ENCODE measurements at places on chromosomes 7 and 10. TPM values are rescaled to one million over a fixed set of nuclear protein-coding genes. Genes with fewer than 3 reads are reported as not detected.

The LOXL4 gene
- total RNA-seq = not detected

The CALHM3 gene
- total RNA-seq = not detected

The CRHR2 gene
- total RNA-seq = not detected

The UTF1 gene
- total RNA-seq = 0.19 TPM

The PALD1 gene
- total RNA-seq = 2.1 TPM

The LCOR gene
- 20.5 TPM for total RNA-seq

The DDC gene
- total RNA-seq = 0.35 TPM

- DNase-seq = no peak
Observed at GRCh38 chr7:38465956-38466355, 165.2 kb downstream of the AMPH start.

DNA sequence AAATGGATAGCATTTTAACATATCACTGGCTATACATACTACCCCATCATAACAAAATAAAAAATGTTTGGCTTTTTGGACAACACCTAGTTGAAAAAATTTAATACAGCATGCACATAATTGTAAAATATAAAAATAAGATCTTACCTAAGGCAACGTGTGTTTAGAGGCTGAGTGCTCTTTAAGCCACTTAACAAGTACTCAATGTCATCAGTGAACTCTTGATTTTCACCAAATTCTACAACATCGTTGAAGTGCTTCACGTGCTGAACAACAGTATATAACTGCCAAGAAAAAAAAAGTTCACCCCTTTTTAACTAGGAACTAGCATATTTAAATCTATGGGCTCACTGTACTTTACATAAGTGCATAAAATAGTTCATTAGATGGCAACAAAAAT is 49.5 kb downstream of the WAPL start:
- DNase-seq = no peak

GRCh38 chr10:69004821-69005220 is 16.2 kb downstream of the KIFBP start:
- DNase-seq = peak; percentile 66

- no peak for DNase-seq
Observed at GRCh38 chr7:52184006-52184703, 851.3 kb upstream of the POM121L12 start.

DNA sequence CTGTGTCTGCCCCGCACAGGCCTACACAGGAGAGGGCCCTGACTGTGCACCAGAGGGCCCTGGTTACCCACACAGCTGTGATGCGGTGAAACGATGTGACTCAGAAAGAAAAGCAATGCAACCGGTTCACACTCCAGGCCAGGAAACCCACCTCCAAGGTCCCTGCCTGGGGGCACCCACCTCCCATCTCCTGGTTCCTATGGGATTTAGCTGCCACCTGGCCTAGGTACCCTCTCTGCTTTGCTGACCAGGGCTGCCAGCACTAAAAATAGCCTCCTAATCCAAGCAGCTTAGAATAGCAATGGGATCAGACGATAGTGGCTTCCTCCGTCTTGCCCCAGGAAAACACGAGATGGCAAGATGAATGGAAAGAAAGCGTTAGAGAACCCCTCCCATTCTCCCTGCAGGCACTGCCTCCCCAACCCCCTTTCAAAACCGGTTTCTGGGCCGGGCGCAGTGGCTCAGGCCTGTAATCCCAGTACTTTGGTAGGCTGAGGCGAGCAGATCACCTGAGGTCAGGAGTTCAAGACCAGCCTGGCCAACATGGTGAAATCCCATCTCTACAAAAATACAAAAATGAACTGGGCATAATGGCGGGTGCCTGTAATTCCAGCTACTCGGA is 12.4 kb downstream of the RBP3 start:
- DNase-seq = no peak

DNA sequence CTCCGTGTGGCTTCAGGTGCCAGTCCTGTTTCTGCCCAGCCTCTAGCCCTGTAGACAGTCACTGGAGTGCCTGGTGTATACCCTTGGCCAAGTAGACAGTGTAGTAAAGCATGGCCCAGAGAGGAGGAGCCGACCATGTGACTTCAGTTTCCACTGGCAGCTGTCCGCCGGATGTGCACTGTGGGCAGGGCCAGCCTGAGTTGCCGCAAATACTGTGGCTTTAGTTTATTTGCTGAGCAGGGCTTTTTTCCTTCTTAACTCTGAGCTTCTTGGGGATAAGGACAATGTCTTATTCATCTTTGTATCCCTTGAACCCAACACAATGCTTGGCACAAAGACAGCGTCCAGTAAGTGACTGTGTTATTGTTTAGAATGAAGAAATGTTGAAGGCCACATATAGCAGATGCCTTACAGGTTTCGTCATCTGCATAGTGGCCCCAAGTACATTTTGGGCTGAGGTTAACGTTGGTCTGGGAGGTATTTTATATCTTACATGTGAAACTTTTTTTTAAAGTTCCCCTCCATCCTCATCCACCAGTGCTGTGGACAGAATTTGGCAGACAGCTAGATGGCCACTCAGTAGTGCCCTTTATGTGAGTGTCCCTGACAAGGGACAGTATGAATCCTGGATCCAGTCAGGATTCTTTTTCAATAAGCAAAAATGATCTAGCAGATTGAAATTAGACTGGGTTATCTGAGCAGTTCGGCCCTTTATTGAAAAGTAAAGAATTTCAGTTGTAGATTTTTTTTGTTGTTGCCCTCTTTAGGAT is 40.6 kb downstream of the CYP17A1 start:
- DNase-seq = peak; percentile 88

GRCh38 chr10:7956508-7956907 is 98.0 kb upstream of the GATA3 start:
- DNase-seq = no peak

- no peak for DNase-seq
Observed at GRCh38 chr10:90987383-90987782, 66.5 kb upstream of the ANKRD1 start.

DNA sequence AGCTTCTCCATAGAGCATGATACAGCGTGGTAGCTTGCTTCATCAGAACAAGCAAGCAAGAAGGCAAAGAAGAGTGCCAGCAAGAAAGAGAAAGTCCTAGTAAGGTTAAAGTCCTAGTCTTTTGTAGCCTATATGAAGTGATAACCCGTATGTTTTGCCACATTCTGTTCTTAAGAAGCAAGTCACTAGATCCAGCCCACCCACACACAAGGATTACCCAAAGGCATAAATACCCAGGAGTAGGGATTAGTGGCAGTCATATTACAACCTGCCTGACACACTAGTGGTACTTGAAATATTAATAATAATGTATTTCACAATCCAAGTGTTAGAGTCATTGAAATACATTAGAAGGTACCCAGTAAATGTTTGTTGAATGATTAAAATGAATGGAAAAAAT is 285.5 kb downstream of the HPSE2 start:
- no peak for DNase-seq

GRCh38 chr7:113285411-113285810 is 167.1 kb upstream of the SMIM30 start:
- DNase-seq = no peak

- no peak for DNase-seq
Observed at GRCh38 chr10:7084280-7085005, 326.4 kb downstream of the SFMBT2 start.

- no peak for DNase-seq
Observed at GRCh38 chr10:27312854-27313253, 72.3 kb upstream of the ACBD5 start.

- DNase-seq = no peak
Observed at GRCh38 chr7:113331155-113331898, 213.0 kb upstream of the SMIM30 start.

DNA sequence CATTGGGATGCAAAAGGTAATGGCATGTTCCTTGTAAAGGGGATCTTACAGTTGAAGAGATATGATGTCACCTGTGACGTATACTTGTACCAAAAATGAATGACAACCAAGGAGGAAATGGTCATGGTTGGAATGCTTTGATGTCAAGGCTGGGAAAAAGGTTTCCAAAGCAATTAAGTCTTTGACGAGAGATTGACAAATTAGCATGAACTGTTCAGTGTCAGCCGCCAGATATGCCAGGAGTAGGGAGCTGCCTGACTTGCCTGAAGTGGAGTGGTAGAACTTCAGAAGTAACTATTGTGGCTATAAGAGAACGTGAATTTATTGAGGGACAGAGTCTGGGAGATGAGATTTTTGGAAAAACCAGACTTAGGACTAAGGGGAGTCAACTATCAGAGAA is 88.1 kb downstream of the SEPTIN7 start:
- no peak for DNase-seq

DNA sequence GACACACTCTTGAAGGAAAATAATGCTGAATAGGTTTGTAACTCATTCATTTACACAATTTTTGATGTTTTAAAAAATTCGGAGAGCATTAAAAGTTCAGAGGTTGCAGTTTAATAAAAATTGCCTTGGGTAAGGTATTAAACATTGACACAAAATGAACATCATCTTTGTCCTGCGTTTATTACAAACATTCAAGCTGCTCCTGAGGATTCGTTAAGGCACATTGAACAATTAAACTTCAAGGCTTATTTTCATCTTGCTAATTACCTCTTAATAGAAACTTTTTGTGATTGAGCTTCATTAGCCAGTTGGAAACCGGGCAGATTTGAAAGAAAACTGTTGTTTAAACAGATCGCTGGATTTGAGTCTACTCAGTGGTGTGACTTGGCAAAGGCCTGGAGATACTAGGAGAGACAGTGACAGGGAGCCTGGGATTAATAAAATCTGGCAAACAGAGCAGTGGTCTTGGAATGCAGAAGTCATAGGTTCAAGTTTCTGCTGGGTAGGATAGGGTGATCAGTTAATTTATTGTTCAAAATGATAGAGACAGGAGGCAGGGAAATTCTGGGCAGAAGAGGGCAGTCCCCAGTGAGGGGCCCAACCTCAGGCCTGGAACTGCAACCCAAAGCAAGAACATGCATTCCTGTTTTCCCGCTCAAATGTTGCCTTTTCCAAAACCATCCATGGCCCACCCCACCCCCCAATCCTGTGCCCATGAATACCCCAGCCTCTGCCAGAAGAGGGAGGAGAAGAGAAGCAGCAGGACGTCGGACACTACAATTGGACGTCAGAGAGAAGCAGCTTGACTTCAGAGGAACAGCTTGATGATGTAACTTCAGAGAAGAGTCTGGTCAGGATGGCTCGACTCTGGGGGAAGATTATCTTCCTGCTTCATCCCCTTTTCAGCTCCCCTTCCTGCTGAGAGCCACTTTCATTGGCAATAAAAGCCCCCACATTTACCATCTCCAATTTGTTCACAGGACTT is 43.5 kb upstream of the SLC35G1 start:
- no peak for DNase-seq

DNA sequence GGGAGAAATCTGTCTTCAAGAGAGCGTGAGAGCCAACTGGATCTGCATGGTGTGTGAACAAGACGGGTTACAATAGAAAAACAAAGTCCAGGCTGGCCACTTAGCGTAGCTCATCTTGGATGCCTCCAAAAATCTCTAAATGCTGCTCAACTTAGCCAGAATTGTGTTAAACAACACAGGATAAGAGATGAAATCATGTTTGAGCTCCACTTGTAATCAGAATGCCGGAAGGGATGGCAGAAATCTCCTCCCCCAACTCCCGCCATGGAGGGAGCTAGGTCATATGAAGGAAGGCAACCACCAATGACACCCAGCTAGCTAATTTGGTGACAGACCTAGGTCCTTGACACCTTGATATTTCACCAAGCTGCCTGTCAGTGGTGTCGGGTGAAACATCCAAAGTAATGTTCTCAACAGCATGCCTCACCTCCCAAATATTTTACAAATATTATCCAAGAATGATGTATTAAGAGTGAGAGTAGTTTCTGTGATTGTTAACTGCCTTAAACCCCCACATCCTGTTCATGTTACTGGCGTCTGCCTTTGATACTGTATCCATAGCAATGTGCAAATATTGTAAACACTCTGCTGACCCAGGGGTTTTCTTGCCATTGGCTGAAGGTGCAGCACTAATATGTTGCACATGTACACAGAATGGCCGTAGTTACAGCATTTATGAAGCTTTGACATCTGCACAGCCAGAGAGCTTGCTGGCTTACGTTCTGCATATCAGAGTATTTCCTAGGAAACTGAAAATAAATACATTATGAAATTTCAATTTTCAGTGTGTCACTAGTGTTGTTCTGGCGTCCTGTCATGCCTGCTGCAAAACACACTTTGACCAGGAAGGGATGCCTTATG is 25.8 kb downstream of the TMEM254 start:
- peak; percentile 66 for DNase-seq

DNA sequence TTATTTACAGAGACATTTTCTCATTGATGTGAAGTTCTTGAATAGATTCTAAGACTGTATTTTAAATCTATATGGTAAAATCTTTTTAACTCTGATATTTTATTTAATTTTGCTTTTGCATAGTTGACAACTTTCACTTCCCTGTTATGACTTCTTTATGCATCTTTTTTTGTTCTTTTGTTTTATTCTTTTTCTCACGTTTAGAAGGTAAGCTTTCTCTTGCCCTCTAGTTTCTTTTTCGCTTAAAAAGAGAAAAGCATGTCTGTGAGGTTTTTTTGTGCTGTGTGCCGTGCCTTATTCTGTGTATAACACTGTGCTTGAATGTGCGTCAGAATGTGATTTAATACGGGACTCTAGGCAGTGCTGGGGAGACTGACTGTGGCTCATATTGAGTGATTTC is 74.7 kb downstream of the AP3M1 start:
- DNase-seq = no peak

DNA sequence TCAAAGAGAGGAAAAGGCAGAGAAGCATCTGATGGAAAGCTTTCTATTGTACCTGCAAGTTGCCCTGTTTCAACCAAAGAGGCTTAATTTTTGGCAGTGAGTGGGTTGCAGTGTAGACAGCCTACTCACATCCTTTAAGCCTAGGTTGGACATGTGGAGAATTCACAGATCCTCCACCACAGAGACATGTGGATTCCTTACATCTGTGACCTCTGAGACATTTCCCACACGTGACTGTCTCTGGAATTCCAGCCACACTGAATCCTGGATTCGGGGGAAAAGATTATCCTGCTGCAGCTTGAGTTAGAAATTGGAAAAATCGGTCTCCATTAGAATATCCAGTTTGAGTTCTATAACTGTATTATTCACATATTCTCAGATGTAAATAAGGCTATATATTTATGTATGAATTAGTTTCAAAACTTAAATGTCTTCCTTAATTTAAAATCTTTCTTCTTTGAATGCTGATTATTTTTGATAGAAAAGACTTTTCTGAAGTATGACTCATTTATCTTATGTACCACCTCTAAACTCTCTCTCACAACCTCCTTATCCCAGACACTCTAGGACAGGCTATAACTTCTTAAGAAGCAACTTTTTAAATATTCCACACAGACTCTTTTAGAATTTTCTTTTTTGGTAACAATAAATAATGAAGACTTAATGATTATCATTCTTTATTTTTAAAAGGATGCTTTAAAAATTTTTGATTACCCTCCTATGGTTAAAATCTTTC is 123.3 kb downstream of the TWIST1 start:
- no peak for DNase-seq

DNA sequence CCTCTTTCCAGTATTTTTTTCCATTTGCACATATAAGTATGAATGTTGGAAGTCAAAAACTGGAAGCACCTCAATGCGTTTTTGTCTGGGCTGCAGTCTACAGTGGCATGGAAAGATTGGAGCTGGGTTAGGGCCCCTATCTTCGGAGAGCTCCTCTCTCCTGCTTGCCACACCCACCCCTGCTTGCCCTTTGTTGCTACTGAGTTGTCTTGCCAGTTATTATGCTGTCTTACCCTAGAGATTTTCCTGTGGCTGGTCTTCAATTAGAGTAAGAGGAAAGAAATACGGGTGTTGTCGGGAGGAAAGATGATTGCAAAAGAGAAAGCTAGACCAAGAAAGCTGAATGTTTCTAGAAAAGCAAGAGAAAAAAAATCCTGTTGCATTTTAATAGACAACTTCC is 228.9 kb upstream of the CELF2 start:
- DNase-seq = no peak

Measured in activated CD4-positive, alpha-beta T cell treated with anti-CD3 and anti-CD28 coated beads, Interleukin-2, amount 10 ng/mL, durations not matched to agents 24 days and 14 days (primary cell).